ENCODE measurements at places on chromosomes 1 and 21.

GRCh38 chr21:41321908-41322495, 5.4 kb downstream of the FAM3B start:
- DNase-seq: no peak

DNA sequence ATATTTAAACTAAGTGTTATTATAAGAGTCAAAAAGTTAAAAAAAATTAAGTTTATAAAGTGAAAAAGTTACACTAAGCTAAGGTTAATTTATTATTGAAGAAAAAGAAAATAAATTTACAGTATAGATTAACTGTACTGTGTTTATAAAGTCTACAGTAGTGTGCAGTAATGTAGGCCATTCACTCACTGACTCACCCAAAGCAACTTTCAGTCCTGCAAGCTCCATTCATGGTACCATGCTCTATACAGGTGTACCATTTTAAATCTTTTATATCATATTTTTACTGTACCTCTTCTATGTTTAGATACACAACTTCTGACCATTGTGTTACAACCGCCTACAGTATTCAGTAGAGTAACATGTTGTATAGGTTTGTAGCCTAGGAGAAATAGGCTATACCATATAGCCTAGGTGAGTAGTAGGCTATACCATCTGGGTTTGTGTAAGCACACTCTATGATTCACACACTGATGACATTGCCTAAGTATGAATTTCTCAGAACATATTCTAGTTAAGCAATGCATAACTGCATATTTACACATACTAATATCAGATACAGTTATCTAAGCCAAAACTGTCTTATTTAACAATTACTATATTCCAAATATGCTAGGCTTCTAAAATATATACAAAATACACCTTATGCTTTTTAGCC, 80.6 kb upstream of the GFI1 start:
- DNase-seq: no peak

DNA sequence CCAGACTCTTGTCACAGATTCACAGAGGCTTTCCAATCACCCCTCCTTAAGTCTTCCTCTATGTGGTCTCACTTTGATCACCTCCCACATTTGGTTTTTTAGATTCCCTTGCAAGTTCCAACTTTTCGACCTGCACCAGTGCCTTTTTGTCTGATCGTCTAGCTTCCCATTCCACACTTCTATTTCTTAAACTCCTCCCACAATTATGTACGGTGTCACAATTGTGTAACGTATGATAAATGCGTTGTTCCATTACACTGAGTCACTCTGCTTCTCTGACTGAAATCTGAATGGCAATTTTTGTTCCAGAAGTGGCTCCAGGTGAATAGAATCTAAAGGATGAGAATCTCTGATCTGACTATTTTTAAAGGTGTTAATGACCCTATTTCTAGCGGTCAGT, 320.1 kb downstream of the LMX1A start:
- DNase-seq: no peak

GRCh38 chr1:234572966-234573365, 37.0 kb downstream of the IRF2BP2 start:
- DNase-seq: no peak

- DNase-seq: no peak
These were observed 6.3 kb upstream of the TNNT2 start for GRCh38 chr1:201383647-201384405.

GRCh38 chr1:101025283-101025656, 314 bp downstream of the DPH5 start:
- peak; percentile 20 for DNase-seq

DNA sequence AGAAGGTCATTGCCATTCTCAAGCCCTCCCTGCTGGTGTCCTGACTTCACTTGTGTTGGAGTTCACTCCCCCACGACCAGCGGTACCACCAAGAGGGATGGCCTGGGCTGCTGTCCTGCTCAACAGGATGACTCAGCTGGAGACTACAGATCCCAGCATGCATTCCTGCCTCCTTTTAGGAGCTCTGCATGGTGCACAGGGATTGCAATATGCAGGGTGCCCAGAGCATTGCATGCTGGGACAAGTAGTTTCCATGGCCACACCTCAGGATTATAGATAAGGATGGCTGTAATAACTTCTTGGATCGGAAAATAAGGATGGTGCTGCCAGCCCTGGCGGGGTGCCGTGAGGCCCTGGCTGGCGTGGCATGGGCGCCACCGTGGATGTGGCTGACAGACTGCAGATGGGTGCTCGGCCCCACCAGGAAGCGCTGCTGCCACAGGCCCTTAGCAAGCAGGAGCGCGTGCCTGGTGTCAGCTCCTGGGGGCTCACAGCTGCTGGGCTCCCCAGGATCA, 150.0 kb downstream of the CASZ1 start:
- DNase-seq: no peak

- no peak for DNase-seq
These were observed 24.3 kb upstream of the PLEKHG5 start for GRCh38 chr1:6515771-6516170.

- DNase-seq: peak; percentile 64
These were observed 682 bp downstream of the SUCO start for GRCh38 chr1:172533513-172534151.

GRCh38 chr1:228513236-228513900, 26.2 kb downstream of the RNF187 start:
- DNase-seq: no peak

DNA sequence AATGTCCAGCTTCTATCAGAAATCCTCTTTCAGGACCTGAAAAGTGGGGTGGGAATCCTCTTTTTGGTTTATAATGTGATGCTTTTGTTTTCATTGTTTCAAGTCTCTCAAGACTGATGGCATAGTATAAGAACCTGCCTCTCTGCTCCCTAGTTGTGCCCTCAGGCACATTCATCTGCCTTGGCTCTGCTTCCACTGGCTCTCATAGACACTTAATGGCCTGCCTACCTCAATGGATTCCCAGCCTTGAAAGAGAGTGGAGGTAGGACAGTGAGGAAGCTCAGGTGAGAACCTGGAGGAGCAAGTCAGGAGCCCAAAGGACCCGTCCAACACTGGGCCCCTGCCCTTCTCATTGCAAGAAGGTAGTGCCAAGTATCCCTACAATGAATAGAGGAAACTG, 4.8 kb downstream of the TTLL7 start:
- no peak for DNase-seq

DNA sequence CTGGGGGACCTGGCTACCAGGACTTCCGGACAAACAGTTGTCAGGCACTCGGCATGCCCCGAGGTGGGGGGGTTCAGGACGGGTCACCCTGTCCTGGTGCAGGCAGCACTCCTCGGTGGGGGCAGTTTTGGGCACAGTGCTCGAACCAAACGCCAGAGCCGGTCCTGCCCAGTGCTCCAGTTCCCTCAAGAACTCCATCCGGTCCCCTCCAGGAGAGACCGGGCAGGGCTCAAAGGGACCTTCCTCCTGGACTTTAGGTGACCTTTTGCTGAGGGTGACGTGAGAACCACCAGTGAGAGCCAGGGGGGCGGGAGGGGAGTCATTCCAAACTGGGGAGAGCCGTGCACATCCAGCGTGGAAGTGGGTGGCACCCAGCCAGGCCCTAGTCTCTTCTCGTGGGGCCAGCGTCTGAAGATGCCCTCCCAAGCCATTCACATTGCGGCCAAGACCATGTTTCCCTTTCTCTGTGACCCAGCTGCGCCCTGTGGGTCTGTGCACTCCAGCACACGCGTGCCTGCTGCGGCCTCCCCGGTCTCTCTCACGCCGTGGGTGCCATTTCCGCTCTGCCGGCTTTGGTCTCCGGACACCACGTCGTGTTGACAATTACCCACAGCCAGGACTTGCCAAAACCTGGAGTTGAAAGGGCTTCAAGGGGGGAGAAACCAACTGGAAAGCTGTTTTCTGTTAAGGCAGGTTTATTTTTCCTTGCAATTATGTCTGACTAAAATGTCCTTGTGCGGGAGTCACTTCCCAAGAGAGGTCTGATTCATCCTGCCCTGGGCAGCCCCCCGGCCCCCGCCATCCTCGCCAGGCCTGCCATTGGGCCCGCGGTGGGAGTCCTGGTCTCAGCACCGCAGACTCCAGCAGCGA, 178.8 kb upstream of the ARHGEF16 start:
- DNase-seq: no peak

GRCh38 chr1:153553096-153553495, 4.0 kb upstream of the S100A3 start:
- no peak for DNase-seq

DNA sequence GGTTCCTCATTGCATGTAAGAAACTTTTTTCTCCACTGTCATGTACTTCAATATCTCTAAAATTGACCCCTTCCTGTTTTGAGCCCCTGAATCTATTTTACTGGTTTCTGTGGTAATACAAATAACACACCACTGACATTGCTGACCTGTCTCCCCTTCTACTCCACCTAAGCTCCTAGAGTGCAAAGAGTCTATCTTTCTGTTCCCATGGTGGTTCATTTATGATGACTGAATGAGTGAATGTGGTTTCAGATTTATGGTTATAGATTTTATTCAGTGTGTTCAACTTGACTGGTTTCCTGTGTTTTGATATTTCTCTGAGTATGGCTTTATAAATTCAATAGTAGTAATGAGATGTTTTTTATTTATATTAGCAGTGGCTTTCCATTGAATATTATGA, 127.7 kb downstream of the MAGI3 start:
- no peak for DNase-seq

DNA sequence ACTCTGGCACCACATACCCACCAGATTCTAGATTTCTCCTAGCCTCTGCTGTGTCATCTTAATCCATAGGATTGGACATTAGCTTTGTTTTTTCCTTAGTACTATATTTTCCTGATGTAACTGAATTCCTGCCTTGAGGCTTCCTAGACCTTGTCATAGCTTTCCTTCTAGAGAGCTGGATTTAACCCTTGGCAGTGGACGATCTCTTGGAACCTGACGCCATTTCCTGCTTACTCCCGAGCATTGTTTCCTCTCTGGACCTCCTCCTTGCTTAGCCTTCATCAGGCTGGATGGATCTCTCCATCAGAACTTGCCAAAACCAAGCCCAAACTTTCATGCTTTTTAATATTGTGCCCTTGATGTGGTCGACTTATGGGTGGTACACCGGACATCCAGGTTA, 1.5 kb downstream of the APOBEC4 start:
- no peak for DNase-seq

DNA sequence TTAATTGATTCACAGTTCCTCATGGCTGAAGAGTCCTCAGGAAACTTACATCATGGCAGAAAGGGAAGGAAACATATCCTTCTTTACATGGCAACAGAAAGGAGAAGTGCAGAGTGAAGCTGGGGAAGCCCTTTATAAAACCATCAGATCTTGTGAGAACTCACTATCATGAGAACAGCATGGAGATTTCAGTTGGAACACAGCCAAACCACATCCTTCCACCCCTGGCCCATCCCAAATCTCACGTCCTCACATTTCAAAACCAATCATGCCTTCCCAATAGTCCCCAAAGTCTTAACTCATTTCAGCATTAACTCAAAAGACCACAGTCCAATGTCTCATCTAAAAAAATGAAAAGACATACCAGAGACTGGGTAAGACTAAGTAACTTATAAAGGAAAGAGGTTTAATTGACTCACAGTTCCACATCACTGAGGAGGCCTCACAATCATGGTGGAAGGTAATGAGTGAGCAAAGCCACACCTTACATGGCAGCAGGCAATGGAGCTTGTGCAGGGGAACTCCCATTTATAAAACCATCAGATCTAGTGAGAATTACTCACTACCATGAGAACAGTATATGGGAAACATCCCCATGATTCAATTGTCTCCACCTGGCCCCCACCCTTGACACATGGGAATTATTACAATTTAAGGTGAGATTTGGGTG, 105.2 kb downstream of the MRPL39 start:
- peak; percentile 83 for DNase-seq

DNA sequence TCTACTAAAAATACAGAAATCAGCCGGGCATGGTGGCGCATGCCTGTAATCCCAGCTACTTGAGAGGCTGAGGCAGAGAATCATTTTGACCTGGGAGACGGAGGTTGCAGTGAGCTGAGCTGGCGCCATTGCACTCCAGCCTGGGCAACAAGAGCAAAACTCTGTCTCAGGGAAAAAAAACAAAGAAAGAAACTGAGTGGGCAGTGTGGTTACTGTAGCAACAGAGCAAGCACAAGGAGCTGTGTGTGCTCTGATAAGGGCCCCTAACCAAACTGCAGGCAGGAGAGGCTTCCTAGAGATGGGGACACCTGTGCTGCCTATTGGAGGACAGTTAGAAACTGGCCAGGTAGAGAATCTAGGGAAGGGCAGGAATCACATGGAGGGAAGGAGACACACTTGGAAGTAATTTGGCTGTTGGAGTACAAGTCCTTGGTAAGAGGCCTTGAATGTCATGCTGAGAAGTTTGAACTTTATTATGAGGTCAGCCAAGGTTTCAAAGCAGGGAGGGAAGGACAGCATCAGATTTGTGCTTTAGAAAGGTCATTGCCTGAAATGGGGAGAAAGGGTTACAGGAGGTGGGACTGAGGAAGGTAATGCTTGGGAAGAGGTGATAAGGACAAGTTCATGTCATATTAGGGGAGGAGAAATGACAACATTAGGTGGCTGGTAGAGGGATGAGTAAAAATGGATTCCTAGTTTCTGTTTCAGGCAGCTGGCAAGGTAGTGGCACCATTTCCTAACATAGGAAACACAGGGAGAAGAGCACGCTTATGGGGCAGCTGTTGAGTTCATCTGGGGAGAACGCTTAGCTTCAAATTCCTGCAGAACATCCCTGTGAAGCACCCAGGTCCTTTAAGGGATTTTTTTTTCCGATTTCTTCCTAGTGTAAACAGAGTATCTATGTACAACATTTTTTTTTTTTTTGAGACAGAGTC, 69.2 kb upstream of the ARTN start:
- peak; percentile 25 for DNase-seq

DNA sequence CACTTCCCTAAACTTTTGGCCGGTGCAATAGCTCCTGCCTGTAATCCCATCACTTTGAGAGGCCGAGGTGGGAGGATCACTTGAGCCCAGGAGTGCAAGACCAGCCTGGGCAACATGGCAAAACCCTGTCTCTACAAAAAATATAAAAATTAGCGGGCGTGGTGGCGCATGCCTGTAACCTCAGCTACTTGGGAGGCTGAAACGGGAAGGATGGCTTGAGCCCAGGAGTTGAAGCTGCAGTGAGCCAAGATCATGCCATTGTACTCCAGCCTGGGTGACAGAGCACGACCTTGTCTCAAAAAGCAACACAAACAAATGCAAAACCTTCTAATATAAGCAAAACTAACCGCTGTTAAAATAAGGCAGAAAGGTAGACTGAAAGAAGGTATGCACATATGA, 25.9 kb downstream of the TMEM51 start:
- no peak for DNase-seq

GRCh38 chr21:29534448-29534847, 235.7 kb downstream of the BACH1 start:
- no peak for DNase-seq

DNA sequence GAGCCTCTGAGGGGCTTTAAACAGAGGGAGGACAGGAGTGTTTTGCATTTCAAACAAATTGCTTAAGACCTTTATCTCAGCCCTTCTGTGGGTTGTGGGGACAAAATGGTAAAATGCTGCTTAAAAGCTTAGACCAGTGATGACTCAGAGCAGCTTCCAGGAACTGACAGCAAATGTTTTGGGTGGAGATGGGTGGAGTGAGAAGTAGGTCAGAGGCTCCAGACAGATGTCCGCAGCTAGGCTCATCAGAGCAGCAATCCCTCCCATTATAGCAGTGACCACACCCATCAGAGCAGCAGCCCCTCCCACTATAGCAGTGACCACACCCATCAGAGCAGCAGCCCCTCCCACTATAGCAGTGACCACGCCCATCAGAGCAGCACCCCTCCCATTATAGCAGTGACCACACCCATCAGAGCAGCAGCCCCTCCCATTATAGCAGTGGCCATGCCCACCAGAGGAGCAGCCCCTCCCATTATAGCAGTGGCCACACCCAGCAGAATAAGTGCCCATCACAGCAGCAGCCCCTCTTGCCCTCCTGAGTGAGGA, 532.2 kb downstream of the MATN1 start:
- DNase-seq: peak; percentile 20

- DNase-seq: no peak
These were observed 130.4 kb upstream of the F3 start for GRCh38 chr1:94672001-94672400.

- peak; percentile 96 for DNase-seq
These were observed at the start of gene RUNX3 for GRCh38 chr1:24930260-24931145. Gene RUNX3, minus strand, starts transcription at chr1:24930276. Its CDS starts 408 bp downstream, at chr1:24929868.

Measured in activated CD4-positive, alpha-beta T cell treated with anti-CD3 and anti-CD28 coated beads for 36 hours (primary cell).